Activated T-cell treated with anti-CD3 and anti-CD28 coated beads for 4 hours (primary cell): ENCODE measurements at places on chromosomes 12 and 14.

- DNase-seq = no peak
Observed at GRCh38 chr12:39235990-39236767, 206.7 kb downstream of the KIF21A start.

DNA sequence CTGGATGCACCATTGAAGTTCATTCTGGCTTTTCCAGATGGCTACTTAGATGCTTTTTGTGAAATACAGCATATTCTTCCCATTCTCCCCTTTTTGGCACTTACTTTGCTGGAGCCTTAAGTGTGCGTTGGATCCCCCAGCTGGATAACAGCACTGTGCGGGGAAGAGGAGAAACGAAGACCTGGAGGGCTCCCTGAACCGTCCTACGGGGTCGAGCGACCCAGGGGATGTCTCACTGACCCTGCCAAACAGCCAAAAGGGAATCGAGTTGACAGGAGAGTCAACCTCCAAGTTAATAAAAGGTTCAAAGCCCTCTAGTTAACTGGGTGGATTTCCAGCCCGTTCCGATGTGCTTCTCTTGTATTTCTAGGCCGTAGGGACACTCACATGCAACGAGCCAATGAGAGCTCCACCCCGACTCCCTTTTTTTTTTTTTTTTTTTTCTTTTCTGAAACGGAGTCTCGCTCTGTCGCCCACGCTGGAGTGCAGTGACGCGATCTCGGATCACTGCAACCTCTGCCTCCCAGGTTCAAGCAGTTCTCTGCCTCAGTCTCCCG is 1.0 kb upstream of the CAMKK2 start:
- DNase-seq = peak; percentile 42

GRCh38 chr14:23025151-23025814 is 9.4 kb downstream of the PSMB5 start:
- no peak for DNase-seq

DNA sequence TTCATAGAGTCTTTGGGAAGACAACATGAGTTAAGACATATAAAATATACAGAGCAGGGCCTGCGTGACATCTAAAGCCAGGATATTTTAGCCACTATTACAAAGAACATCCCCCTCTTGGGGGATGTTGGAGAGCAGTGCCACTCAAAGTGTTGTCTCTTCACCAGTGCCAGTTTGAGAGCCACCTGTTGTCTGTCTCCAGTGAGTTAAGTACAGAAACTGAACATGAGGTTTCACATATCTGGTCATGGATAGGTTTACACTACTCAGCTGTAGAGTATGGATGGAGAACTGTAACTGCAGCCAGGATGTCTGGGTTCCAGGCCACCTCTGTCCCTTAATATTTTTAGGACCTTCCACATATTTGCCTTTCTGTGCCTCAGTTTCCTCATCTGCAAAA is 39.1 kb downstream of the RNFT2 start:
- no peak for DNase-seq

DNA sequence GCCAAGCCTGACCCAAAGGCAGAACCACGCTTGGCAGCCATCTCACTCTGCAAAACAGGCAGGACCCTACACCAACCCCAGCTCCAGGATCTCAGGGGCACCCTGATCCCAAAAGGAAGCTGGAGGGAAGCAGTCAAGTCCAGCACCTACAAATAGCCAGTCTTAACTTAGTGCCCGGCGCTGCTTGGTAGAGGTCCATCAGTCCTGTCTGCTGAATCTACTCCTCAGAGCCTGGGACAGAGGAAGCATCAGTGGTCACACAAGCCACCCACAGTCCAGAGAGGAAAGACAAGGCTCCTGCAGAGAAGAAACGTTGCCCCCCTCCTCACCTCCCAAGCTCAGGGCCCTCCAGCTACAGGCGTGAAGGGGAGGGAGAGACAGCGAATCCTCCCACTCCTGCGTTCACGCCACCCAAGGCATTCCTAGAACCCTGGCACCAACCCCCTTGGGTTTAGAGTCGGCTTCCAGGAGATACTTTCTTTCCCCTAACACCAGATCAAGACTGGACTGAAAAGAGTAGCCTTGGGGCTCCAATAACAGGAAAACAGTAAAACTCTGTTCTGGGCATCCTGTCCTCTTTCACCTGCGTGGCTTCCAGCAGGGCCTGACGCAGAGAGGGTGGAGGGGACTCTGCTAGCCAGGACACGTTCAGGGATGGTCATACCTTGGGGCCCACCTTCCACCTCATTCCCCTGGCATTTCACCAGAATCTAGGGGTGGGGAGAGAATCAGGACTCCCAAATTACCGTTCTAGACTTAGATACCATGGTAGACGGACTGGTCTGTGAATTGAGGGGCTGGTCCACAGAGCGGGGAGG is 1.2 kb downstream of the PXN start:
- DNase-seq = no peak

DNA sequence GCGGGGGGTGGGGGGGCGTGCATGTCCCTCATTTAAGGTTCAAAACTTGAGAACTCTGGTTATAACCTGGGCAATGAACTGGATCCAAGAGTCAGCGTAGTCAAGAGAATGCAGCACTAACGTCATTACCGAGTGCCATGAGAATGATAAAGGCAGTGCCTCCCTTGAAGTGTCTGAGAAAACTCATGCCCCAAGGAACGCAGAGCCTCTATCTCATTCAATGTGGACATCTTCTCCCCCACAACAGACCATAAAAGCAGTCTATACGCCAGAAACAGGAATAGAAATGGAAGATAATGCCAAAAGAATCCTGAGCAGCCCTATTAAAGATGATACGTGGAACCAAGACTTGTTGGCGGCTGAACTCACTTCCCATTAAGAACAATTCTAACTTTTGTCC is 208.6 kb downstream of the MED13L start:
- no peak for DNase-seq

DNA sequence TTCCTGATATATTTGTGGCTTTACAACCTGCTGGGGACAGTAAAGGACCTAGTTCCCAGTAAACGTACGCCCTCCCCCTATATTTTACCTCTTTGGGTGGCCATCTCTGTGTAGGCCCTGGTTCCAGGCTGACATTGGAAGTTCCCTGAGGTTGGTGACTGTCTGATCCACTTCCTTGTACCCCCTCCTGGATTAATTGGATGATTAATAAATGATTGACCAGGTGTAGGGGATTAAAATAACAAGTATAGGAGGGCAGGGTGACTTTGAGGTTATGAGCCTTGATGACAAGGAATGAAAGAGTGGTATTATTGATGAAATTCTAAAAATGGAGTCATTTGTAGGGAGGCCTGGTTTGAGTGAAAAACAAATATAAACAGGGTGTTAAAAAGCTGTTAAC is 9.6 kb downstream of the SUSD6 start:
- DNase-seq = no peak

- DNase-seq = no peak
Observed at GRCh38 chr12:113766879-113767878, 198.9 kb downstream of the RBM19 start.
